ENCODE measurements at places on chromosomes 6 and 20. TPM values are rescaled to one million over a fixed set of nuclear protein-coding genes. Genes with fewer than 3 reads are reported as not detected.

Gene ELOVL2
- total RNA-seq = 0.27 TPM

Gene ERVFRD-1
- total RNA-seq = not detected

Gene RAMACL
- 0.88 TPM for total RNA-seq

Gene TREM2
- not detected for total RNA-seq

Gene OGFR
- total RNA-seq = 61.3 TPM

Gene TRIM10
- not detected for total RNA-seq

DNA sequence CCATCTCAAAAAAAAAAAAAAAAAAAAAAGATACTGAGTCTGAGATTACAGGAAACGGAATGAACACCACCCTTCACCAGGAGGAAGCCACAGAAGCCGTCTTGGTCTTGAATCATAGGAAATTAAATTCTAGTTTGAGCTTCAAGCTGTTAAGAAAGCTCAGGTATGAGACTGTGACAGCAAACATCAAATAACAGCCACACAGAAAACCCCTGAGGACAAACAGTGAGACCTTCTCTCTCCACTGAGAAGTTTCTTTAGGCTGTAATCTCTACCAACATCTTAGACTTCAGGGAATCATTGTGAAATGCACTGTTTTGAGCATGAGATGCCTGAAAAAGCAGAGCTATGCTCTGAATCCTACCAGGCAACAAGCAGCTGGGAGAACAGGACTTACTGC is 30.8 kb downstream of the PDE10A start:
- DNase-seq = no peak

- no peak for DNase-seq
These were observed 6.4 kb downstream of the CNKSR3 start for GRCh38 chr6:154504102-154504501.

DNA sequence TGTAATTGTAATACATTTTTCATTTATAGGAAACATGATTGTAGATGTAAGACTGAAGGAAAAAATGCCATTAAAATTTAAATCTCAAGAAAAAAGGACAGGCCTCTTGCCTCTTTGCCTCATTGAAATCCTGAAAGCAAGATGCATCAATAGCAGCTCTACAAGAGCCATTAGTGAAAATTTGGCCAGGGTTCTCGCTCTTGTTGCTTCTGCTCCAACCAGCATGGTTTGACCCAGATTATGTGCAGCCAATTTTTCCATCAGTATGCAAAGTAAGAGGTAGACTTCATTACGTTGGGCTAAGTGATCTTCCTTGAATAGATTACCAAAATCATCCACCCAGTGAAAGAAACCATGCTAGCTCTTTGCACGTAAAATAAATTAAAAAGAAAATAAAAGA is 106.6 kb downstream of the SGK1 start:
- DNase-seq = no peak

- DNase-seq = no peak
These were observed 104.8 kb upstream of the EYA4 start for GRCh38 chr6:133136177-133136880.

- no peak for DNase-seq
These were observed 66.3 kb downstream of the CEP162 start for GRCh38 chr6:84161190-84161589.

DNA sequence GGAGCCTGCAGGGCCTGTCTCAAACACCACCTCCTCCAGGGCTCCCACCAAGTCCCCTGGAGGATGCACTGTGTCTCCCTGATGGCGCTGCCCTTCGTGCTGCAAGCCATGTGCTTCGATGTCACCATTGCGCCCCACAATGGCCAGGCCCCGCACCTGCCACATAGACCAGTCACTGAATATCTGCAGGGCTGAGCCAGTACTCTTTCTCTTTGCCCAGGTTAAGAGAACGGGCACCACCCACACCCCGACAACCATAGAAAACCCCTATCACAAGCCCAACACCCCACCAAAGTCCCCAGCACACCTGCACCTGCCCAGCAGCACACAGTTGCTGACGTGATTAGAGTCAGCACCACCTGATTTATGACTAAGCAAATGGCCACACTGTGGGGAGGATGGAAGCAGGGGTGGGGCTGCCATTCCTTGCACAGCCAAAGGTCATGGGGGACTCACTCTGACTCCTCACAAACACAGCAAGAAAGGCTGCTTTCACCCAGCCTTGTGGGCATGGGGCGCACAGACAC is 104.3 kb downstream of the SLC23A2 start:
- DNase-seq = no peak

- DNase-seq = peak; percentile 88
These were observed 47.6 kb downstream of the ZDHHC14 start for GRCh38 chr6:157428427-157429202.

DNA sequence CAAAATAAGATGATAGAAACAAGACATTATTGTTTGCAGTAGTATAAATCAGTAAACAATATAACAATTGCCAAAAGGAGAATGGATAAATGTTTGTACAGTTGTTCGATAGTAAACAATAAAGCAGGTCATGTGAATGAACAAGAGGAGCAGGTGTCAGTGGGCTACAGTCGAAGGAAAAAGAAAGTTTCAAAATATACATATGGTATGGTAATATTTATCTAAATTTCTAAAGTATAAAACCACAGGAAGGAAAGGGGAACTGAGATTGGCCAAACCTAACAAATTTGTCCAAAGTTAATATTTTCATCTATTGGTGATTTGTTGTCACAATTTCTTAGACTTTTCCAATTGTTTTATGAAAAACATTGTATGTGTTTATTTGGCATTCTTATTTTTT is 110.9 kb downstream of the SH3BGRL2 start:
- no peak for DNase-seq

DNA sequence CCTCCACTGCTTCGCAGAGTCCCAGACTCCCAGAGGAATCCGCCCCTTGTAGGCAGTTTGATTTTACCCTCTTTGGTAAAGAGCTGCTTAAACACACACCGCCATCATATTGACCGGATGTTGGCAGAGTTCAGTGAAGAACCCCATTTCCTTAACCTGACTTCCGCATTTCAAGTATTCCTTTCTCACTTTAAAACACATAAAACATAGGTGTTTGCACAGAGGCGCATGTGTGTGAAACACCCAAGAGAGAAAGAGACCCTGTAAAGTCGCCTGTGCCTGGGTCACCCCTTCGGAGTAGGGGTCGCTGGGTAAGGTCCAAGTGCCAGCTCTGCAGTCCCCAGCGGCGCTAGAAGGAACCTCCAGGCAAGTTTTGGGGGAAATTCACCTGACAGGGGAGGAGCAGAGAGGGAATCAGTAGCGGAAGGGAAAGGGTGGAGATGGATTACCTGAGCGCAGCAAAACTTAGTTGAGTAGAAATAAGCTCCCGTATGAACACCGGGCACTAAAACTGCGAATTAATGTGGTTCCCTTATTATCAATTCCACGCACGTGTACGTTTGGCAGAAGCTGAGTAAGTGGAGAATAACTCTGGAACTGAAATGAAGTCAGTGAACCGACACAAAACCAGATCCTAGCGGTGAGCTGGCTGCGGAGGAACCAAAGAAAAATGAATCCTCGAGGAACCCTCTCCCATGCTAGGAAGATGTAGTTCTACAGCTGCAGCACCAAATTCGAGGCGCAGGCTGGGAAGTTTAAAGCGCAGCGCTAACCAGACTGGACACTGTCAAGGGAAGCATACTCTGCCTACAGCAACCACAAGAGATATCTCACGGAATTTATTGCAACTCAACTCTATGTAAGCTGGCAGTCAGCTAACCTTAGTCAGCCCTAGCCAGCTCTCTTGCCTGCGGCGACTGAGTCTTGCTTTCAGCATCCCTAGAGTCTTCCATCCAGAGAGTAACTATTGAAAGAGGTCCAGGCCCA is 3.5 kb upstream of the HTR1B start:
- DNase-seq = no peak

Data from kidney epithelial cell (primary cell).